IMR-90 (cell line): ENCODE measurements at places on chromosomes 12 and 14. TPM values are rescaled to one million over a fixed set of nuclear protein-coding genes. Genes with fewer than 3 reads are reported as not detected.

- peak; percentile 85 for DNase-seq
Measured at GRCh38 chr14:35336494-35337268, 44.5 kb downstream of the PSMA6 start.

PSMB5 gene
- 268 and 310 TPM in 2 replicates for total RNA-seq

CLEC2D gene
- total RNA-seq: 0.72 and 1.1 TPM in 2 replicates

GRCh38 chr12:108858311-108859074 is 1.1 kb upstream of the SSH1 start:
- no peak for DNase-seq

SLC6A12 gene
- not detected in 2 replicates for total RNA-seq

GRCh38 chr14:85531141-85531586 is 1.2 kb downstream of the FLRT2 start:
- peak; percentile 58 for DNase-seq
